Sigmoid colon (tissue), 7 donors: ENCODE measurements at places on chromosomes 3 and 15.

DNA sequence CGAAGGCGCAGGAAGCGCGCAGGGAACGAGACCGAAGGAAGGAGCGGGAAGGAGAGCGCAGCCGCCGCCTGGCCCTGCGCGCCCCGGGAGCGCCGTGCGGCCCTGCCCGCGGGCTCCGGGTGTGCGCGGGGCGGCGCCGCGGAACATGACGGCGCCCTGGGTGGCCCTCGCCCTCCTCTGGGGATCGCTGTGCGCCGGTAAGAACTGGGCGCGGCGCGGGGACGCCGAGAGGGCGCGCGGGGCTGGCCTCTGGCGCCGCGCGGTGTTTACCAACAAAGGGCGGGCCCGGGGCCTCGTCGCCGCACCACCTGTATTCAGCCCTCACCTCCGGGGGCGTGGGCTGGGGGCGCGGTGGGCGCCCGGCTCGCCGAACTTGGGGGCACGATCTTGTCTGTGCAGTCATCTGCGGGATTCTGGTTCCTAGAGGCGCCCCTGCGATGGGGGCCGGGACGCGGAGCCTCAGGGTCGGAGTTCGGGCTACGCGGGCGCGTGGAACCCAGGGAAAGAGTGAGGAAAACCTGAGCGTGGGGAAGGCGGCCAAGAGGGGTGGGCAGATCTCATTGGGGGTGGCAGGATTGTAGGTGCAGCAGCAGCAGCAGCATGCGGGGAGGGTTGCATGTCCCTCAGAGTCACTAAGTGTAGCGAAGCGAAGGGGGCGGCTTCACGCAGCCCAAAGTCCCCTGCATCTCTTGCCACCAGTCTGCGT is 641 bp downstream of the ACVR2B start:
- no peak for DNase-seq

DNA sequence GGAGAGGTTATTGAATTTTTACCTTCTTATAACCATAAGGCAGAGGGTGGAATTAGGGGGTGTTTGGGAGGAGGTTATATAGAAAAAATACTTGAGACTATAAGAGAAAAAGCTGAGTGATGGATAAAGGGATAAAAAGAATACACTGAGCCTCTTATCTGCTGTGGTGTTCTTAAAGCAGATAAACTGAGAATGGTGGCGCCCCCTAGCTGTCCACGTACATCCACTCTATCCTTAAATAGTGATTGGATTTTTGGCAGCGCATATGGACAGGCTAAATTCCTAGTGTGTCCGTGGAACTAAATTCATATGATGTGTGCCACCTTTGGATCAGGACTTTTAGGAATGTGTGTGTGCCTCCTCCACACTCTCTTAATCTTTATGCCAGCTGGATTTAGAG is 121.1 kb downstream of the OXSM start:
- no peak for DNase-seq

DNA sequence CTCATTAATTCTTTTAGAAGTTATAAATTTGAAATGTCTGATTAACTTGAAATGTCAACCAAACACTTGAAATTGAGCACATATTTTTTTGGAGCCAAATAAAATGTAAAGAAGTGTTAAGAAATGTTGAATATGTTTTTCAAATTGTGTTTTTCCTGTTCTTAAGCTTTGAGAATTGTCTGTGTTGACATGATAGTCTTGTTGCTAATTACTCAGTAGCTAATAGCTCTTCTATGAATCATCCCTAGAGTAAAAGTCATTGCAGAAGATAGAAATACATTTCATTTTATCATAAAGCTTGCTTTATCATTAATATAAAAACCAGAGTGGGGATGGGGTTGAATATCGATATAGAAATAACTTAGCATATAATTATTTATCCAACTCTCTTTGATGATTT is 41.9 kb upstream of the ABHD10 start:
- DNase-seq = no peak

- peak; percentile 96 for DNase-seq
Observed at GRCh38 chr3:45656575-45657363, 32.4 kb upstream of the SACM1L start.

GRCh38 chr3:157816296-157816695 is 289.9 kb downstream of the SHOX2 start:
- no peak for DNase-seq

GRCh38 chr3:126718561-126719445 is 14.8 kb downstream of the CHCHD6 start:
- DNase-seq = no peak
